ELR (cell line): ENCODE measurements at places on chromosomes 5 and 9.

- DNase-seq: peak; percentile 57
These were observed 202.6 kb downstream of the NR3C1 start for GRCh38 chr5:143200781-143201398.

GRCh38 chr9:128096616-128097536 is 28.8 kb downstream of the SLC25A25 start:
- no peak for DNase-seq

- peak; percentile 28 for DNase-seq
These were observed 58.1 kb downstream of the ABCA1 start for GRCh38 chr9:104869811-104870210.

- no peak for DNase-seq
These were observed 102.4 kb downstream of the PCSK1 start for GRCh38 chr5:96330530-96331140.

DNA sequence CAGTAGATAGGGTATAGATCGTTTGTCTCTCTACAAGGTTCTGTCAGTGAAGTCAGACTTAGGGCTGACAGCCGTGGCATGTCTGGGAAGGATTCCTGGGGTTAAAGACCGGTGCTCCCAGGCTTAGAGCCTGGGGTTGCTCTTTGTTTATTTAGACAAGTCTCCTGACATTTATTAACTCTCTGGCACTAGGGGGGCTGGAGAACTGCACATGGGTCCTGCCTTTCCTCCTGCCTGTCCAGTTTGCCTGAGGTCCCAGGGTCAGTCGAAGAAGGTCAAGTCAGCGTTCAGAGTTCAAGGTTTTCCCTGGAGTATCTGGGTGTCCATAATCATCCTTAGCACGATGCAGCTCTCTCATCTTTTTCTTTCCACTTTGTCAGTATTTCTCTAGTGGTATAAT is 5.6 kb downstream of the EGFLAM start:
- DNase-seq: no peak

GRCh38 chr5:180324601-180324950 is 28.6 kb downstream of the GFPT2 start:
- DNase-seq: no peak

GRCh38 chr5:124259017-124259416 is 487.4 kb downstream of the ZNF608 start:
- DNase-seq: no peak

DNA sequence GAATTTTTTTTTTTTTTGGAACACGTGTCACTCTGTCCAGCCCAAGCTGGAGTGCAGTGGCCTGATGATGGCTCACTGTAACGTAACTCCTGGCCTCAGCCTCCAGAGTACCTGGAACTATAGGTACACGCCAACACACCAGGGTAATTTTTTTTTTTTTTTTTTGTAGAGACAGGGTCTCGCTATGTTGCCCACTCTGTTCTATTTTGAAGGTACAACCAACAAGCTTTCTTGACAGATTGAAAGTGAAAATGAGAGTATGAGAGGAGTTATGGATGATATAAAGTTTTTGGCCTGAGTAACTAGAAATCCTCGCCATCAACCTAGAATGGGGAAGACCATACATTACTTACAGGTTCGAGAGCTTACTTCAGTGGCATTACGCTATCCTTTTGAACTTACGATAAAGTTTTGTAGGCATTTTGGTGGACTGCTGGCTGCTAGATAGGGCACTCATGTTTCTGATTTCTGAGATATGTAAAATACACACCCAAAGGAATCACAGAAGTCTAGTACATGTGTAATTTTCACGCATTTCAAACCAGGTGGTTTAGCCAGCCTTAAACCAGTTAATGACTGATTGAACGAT is 806 bp upstream of the CDC42SE2 start:
- peak; percentile 43 for DNase-seq

GRCh38 chr5:78653681-78654366 is 5.3 kb upstream of the LHFPL2 start:
- peak; percentile 18 for DNase-seq

- DNase-seq: no peak
These were observed 99.4 kb downstream of the TMEM174 start for GRCh38 chr5:73272351-73272750.

DNA sequence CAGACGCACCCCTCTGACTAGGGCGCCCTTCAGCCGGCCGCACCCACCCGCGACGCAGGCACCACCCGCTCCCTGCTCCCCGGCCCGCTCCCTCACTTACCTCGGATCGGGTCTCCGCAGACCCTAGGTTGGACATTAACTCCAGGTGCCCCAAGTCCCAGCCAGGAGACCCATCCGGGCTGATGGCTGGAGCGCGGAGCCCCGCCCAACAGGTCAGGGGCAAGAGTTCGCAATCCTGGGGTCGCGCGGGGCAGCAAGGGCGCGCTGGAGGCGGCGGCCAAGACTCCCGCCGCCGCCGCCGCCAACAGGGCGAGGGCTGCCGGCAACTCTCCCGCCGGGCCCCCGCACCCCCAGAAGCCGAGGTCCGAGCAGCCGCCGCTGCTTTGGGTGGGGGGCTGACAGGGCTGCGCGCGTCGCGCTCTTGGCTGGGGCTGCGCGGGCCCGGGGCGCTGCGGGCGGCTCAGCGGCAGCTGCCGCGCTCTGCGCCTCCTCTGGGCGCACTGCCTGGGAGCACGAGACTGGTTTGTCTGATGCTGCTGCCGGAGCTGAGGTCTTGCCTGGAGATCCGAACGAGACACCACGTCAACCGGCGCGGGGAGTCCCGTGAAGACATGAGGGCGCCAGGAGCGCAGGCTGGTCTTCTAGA is at the start of gene GDNF:
Gene GDNF, minus strand, starts transcription at position 635 of the 646 bp plus-strand sequence. CDS start 5,245 bp downstream, outside the sequence.
- peak; percentile 82 for DNase-seq

DNA sequence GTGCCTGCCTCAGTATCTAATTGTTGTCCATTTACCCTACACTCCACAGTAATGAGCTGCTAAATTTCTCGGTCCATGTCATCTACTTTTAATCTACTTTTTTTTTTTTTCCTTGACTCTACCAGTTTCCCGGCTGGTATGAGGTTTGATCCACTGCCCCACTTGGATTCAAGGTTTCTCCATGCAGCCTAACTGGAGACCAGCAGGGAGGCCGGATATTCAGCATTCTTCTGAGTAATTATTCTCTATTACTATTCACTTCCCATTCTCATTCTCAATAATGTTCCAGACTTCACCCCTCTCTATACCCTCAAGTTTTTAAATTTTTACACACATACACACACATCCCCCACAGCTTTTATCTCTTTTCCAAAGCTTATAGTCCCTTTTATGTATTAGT is 51.0 kb upstream of the SUSD1 start:
- no peak for DNase-seq

GRCh38 chr9:114205171-114206015 is 50.1 kb downstream of the COL27A1 start:
- no peak for DNase-seq

- DNase-seq: peak; percentile 61
These were observed 705 bp downstream of the SEPTIN8 start for GRCh38 chr5:132776131-132776937.

DNA sequence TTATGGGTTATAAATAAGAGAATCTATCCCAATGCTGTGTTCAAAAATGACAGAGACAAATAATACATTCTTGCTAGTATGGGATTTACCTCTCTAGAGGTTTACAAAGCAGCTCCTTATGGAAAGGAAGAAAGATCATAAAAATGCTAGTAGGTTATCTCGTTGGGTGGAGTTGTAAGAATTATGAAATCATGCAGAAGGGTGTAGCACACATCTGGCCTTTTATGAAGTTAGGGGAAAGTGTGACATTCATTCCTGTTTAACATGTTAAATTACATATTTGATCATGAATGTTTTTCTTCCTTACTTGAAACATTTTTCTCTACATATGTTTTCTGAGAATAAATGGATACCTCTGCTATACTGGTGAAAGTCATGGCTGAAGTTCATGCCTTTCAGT is 414.2 kb downstream of the SH3GL2 start:
- DNase-seq: no peak

GRCh38 chr5:134975078-134975715 is 7.5 kb downstream of the CATSPER3 start:
- peak; percentile 9 for DNase-seq

DNA sequence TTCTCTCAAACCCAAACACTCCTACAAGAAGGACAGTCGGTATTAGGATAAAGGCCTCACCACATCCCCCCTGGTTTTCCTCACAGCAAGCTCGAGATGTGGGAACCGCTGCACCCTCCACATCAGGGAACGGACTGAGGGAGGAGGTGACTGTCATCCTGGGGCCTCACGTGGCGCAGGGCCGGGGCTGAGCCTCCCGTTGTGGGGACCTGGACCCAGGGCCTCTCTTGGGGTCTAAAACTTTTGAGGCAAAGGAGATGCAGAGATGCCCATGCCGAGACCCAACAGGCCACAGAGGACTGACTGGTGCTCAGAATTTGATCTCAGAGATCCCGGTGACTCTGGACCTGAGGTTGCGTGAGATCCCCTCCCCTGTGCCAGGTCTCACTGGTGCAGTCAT is 72.7 kb downstream of the MRPL36 start:
- DNase-seq: no peak

GRCh38 chr9:6686396-6686795 is 40.9 kb upstream of the GLDC start:
- peak; percentile 33 for DNase-seq

DNA sequence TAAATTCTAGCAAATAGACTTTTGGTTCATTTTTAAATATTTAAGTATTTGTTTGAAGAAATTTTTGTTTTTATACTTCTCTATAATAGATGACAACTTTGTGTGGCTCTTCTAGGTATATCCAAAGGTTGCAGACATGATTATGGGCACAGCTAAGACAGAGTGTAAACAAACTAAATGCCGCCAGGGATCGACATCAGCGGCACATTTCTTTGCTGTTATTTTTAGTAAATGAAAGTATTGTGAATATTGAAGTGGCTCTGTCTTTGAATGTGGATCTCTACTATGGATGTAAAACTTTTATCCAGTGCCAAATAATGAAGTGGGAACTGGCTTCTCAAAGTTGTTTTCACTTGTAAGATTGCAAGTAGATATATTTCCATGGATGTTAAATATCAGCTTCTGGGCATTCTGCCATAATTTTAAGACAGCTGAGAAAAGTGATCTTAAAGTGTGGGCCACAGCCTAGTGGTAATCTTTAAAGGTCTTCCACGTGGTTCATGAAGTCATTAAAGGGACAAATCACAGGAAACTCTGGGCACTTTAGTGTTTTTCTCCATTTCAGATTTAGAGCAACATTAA is 589.9 kb downstream of the ZNF608 start:
- no peak for DNase-seq

GRCh38 chr5:8710426-8710930 is 835.4 kb downstream of the SEMA5A start:
- no peak for DNase-seq

DNA sequence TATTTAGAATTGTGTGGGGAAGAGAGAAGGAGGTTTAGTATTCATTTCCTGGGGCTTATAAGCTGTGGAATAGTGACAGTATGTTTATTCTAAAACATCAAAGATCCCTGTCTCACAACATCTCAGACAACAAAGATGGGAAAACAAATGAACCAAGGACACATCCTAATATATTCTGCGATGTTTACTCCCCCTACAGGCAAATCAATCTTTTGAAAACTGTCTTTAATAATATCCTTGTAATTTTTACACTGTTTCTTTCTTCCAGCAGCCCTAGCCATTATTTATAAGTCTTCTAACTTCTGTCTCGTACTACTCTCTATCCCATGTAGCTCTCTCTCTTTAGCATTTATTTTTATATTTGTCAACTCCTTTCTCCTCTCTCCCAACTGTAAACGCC is 33.5 kb upstream of the TMEM252 start:
- DNase-seq: peak; percentile 13

DNA sequence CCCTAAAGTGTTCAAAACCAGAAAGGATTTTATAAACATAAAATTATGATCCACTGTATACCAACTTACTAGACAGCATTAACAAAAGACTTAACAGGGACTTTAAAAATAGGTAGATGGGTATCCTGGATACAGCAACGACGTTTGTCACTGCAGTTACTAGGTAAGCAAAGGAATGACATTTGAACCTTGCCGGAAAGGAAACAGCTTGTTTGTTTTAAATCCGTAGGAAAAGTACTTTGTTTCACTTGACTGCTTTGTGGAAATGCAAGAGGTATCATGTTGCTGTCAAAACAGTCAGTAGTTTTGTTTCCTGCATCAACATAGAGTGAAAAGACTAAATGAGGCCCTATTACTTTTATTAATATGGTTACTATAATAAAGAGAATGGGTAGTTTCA is 122.9 kb downstream of the CDC42SE2 start:
- no peak for DNase-seq

DNA sequence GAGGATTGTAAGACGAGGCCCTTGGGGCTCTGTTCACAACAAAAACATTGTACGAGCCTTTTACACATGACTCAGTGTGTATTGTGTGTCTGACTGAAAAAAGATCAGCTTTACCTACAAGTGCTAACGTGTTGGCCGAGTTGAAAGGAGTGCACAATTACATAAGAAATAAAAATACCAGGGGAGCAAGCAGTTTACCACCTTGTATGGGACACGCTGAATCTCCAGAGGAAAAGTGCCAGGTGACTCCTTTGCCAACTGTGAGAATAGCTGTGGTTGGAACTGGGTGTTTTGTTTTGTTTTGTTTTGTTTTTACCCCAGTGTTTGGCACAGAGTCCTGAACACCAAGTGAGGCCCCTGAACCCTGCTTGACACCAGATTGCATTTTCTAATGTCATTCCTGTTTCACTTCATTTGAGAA is 32.8 kb upstream of the ZSWIM6 start:
- no peak for DNase-seq

GRCh38 chr9:107513464-107514100 is 24.0 kb upstream of the KLF4 start:
- DNase-seq: no peak

GRCh38 chr5:65625743-65626142 is 916 bp downstream of the SHLD3 start:
- DNase-seq: peak; percentile 19

- peak; percentile 80 for DNase-seq
These were observed 23.4 kb upstream of the ZBTB43 start for GRCh38 chr9:126781186-126782052.

GRCh38 chr9:13970018-13970417 is 343.9 kb downstream of the NFIB start:
- DNase-seq: no peak

- DNase-seq: no peak
These were observed 213.3 kb upstream of the ZNF462 start for GRCh38 chr9:106649664-106650063.

- DNase-seq: peak; percentile 11
These were observed 92.5 kb downstream of the FBXW11 start for GRCh38 chr5:171913987-171914273.
